ENCODE measurements at places on chromosomes 2 and 18.

- no peak for DNase-seq
These were observed 27.4 kb downstream of the DBI start for GRCh38 chr2:119393971-119394748.

- no peak for DNase-seq
These were observed 41.6 kb downstream of the DHRS9 start for GRCh38 chr2:169110916-169111315.

- no peak for DNase-seq
These were observed 406.1 kb upstream of the NRP2 start for GRCh38 chr2:205276116-205276777.

DNA sequence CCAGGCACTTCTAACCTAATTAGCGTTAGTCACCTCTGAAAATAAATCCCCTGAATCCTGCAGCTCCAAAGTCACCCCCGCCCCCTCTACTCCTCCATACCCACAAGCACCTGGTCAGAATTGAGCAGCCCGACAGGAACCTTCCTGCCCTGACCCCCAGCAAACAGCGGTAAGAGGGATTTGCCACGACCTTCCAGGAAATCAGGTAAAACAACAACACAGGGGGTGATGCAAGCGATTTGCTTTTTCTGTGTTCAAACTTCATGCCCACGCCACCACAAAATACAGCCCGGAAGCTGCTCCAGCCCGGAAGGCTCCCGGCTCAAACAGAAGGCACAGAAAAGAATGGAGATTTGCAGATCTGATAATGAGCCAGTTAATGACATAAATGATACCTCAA is 367.1 kb downstream of the GPD2 start:
- DNase-seq = no peak

Measured in T-helper 1 cell (primary cell).